NCI-H526 (cell line): ENCODE measurements at places on chromosomes 7 and 10.

DNA sequence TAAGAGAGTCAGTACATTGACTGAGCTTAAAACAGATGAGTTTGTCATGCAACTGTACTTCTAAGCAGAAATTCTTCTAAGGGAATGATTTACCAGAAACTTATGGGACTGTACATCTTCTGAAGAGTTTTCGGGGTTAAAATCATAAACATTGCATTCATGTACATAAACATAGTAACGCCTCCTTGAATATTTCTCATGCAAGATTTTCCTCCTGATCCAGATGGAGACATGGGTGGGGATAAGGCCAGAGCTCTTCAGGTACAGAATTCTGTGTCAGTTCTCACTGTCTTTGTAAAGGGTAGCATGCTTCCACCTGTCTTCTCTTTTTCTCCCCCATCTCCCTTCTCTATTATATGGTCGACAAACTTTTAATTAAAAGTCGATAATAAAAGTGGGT is 335.3 kb downstream of the ABCA13 start:
- no peak for DNase-seq

DNA sequence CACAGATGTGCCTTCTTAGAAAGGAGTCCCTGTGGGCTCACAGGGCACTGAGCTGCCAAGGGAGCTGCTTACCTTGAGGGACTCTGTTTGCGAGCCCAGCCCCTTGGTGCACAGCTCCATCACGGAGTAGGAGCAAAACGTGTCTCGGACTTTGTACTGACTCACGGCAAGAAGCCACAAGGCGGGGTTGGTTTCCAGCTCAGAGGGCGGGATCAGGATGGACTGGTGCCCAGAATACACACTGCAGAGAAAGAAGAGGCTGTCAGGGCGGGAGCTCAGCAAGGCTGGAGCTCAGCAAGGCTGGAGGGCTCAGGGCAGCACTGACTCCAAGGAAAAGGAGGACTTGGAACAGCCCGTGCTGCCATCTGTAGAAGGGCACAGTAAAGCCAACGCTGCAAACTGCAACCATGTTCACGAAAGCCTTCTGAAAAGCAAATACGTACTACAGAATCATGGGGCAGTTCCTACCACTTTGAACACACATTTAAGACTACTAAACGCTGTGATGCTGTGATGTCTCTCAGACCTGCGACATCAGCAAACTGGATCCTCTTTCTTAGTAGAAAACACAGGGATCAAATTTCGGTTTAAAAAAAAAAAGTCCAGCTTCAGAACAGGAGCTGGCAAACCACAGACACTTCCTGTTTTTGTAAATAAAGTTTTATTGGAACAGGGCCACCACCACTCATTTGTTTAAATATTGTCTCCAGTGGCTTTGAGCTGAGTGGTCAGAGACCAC is 194.3 kb downstream of the ZMYND11 start:
- peak; percentile 73 for DNase-seq

DNA sequence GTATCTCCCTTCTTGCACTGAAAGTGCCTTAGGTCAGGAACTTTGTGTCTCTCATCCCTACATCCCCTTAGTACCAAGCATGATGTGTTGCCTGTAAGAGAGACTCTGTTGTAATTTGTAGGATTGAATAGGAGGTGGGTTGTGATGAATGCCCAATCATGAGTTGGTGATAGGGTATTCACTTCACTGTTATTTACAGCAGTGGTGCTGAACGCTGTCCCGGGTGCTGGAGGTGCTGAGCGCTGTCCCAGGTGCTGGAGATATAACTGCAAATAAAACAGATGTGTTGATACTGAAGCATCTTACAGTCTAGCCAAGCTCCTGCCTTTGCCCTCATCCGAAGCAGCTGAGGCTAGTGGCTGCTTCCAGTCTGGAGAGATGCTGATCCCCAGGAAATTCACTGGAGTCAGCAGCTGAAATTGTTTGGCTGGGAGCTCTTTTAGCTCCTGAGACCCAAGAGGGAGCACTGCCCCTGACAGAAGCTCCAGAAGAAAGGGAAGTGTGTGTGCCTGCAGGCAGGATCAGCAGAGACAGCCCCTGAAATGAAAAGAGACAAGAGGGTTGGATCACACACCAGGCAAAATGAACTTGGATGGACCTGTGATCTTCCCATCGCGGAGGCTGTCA is 183.4 kb downstream of the SORCS3 start:
- no peak for DNase-seq

GRCh38 chr10:120400601-120401000 is 56.4 kb upstream of the PLPP4 start:
- no peak for DNase-seq

DNA sequence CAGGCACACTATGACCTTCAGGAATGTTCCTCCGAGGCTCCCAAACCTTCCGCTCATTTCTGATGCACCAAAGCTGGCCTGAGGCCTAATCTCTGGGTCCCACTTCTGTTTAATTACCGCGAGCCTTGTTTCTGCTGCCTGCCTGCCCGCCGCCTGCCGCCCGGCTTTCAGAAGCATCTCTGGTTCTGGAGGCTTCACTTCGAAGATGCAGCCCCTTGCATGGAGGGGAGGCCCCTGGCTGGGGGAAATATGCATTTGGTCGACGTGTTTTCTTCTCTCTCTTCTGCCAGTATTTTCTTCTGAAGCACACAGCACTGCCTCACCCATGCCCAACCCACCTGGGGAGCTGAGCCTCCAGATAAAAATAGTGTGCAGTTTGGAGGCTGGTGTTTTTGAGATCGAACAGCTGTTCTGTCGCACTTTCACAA is 166.9 kb downstream of the PAXIP1 start:
- DNase-seq = no peak

DNA sequence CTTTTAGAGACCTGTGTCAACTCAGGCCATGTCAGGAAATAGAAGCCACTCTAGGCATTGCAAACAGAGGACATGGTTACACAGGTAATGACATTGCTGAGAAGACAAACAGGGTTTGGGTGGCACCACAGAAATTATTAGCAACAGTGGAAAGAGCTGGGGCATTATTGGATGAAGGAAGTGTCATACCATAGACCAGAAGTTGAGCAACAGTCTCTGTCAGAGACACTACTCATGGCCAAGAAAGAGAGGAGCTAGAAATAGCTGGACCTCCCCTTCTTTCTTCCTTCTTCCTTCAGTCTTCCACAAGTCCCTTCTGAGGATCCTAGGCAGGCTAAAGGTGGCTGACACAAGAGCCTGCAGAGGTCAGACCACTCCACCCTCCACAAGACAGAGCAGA is 4.2 kb upstream of the LIPA start:
- no peak for DNase-seq

DNA sequence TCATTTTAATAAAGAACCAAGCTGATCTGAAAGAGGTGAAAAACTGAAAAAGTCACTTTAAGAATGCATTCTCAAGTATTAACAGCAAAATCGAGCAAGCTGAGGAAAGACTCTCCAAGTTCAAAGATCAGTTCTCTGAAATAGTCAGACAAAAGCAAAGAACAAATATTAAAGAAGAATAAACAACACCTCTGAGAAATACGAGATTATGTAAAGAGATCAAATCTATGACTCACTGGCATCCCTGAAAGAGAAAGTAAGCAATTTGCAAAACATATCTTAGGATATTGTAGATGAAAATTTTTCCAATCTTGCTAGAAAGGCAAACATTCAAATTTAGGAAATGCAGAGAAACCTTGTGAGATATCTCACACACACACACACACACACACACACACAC is 138.4 kb upstream of the HGF start:
- no peak for DNase-seq

- DNase-seq = peak; percentile 27
These were observed 11.3 kb upstream of the TAS2R3 start for GRCh38 chr7:141752634-141753033.

DNA sequence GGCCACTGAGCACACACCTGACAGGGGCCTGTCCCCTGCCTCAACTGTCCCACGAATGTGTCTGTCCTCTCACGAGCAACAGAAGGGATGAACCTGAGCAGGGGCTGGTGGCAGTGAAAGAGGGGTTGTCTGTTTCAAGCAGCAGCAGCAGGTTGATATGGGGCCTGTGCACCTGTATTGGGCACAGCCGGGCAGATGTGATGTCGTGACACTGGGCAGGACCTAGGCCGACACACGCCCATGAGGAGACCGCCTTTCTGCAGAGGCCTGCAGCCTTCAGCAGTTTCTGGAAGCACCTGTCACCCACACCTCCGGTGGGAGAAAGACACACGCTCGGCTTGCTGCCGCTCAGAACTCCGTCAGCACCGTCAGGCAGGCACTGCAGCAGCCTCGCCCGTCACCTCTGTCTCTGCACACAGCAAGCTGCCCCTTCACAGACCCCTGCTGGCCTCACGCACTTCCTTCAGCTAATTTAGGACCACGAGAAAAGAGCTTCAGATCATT is 48.5 kb downstream of the AMZ1 start:
- DNase-seq = no peak

- DNase-seq = no peak
These were observed 541.0 kb upstream of the ADARB2 start for GRCh38 chr10:2278363-2278762.

- DNase-seq = no peak
These were observed 258.2 kb upstream of the GLI3 start for GRCh38 chr7:42495256-42495655.

GRCh38 chr7:119270045-119270464 is 1002.9 kb upstream of the KCND2 start:
- peak; percentile 76 for DNase-seq

GRCh38 chr7:117791877-117792780 is 81.1 kb downstream of the CTTNBP2 start:
- no peak for DNase-seq

- peak; percentile 75 for DNase-seq
These were observed 1.2 kb downstream of the CCDC6 start for GRCh38 chr10:59905066-59905730.

DNA sequence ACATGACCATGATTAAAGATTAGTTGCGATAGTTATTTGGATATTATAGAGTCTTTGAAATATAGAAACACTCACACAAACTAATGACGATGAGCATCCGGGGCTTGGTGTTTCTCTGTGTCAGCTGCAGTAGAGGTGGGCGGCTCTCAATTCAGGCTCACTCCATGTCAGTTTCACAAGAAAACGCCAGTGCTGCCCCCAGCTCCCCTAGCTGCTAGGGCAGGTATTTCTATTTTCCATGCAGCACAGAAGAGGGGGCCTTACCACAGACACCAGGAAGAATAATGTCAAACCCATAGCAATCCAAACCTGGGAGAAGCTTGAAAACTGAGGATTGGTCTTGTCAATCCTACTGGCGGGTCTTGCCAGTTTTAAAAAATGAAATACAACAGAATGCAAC is 197.1 kb downstream of the PHTF2 start:
- DNase-seq = no peak

GRCh38 chr10:30750971-30751677 is 121.6 kb upstream of the LYZL2 start:
- DNase-seq = no peak

- DNase-seq = no peak
These were observed 16.8 kb upstream of the VOPP1 start for GRCh38 chr7:55588976-55589604.

GRCh38 chr7:156232931-156233705 is 407.5 kb upstream of the RNF32 start:
- DNase-seq = peak; percentile 22

DNA sequence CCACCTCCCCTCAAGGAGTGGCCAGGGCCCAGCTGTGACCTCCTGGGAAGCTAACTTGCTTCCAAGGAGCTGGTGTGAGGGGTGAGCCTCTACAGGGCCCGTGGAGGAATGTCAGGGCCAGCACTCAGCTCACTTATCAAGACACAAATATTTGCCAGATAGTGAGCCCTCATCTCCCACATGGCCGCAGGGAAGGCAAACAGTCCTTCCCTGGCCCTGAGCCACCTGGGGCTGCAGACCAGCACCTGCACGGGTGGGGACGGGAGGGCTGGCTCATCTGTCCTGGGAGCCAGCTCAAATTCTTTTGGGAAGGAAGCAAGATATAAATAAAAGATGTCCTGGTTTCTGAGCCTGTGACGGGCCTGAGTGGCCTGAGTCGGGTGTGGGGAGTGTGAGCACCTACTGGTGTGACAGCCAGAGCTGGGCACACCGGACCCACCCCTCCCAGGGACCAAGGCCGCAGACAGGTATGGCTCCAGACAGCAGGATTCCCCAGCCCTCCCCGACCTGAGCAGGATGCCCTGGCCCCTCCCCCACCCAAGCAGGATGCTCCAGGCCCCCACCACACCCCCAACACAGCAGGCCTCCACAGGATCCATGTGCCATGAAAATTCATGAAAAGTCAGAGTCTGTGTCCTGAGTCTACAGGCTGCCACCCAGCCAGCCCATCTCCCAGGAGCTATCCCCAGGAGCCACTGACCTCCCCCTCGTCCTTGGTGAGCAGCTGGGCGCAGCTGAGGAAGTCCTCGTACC is 148.0 kb downstream of the MAPK8 start:
- no peak for DNase-seq

DNA sequence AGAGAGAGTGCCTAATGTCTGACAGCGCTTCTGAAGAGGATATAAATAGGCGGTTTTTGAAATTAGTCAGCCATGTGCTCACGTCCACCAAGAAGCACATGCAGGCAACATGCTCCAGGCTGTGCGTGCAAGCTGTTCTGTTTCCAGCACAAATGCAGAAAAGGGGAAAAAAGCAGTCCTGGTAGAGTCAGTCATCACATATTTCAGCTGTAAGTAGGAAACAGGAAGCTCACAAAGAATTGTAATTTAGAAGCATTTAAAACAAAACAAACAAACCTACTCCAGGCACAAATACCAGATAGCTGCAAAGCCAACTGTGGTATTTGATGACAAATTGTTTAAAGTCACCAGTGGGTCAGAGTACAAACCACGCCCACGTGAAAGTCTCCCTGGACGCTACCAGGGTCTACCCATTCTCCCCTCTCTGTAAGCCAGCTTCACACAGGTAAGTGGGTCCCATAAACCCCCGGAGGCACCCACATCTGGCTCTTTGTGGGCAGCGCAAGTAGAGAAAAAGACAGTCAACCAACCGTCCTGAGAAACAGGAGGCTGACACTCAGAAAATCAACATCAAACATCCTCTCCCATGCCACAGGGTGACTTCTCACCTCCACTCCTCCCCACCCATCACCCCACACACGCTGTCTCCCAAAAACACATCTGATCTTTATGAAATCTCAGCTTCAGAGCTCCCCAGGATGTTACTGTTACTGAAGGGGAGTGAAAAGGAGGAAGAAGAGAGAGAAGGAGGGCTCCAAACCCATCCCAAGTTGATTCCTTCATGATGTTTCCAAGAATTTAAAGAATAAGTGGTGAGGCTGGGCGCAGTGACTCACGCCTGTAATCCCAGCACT is 186.4 kb downstream of the FAM107B start:
- no peak for DNase-seq

- no peak for DNase-seq
These were observed 19.1 kb upstream of the KLF6 start for GRCh38 chr10:3803927-3804741.

GRCh38 chr7:12889391-12889790 is 202.0 kb downstream of the ARL4A start:
- no peak for DNase-seq

- no peak for DNase-seq
These were observed 84.3 kb downstream of the ELFN1 start for GRCh38 chr7:1754345-1754908.

- no peak for DNase-seq
These were observed 95.8 kb downstream of the SEC23IP start for GRCh38 chr10:119988333-119988732.

GRCh38 chr10:106612381-106612780 is 552.1 kb downstream of the SORCS1 start:
- no peak for DNase-seq

GRCh38 chr7:100469227-100470044 is 5.4 kb upstream of the SPACDR start:
- DNase-seq = peak; percentile 90
